ENCODE measurements at places on chromosomes 2 and 18.

GRCh38 chr2:12417786-12418185, 298.9 kb upstream of the TRIB2 start:
- no peak for DNase-seq

GRCh38 chr18:75654851-75655751, 227.6 kb upstream of the SMIM21 start:
- DNase-seq: no peak

- DNase-seq: no peak
These were observed 3.1 kb downstream of the ADAM17 start for GRCh38 chr2:9552219-9553178.

DNA sequence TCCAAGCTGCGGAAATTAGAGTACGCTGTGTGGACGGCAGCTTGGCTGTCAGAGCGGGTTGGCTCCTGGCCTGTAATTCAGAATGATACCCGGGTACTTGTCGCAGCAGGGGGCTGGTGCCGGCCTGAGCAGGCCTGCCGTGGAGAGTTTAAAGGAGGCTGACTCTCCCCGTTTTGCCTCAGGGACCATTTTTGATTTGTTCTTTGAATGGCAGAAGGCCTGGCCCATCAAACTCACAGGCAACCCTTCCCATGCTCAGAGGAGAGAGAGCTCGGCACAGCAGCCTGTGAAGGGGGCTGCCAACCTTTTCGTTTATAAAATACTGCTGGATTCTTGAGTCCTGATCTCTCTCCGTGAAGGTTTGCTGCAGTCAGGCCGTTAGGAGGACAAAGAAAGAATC, 151.3 kb downstream of the KLHL29 start:
- DNase-seq: no peak

DNA sequence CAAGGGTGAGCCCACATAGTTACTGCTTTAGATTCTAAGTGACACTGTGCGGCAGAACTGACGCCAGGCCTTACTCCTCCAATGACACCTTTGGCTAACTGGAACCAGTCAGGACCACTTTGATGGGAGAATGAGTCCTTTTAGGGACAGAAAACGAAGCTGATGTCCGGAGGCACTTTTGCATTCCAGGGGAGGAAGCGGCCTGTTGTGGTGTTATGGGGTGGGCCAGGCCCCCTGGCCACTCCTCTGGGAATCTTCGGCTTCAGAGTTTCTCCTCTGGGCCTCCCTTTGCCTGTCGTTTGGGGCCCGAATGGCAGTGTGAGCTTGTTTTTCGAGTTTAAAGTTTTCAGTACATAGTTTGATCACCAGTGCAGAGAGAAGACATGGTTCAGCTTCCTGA, 65.9 kb downstream of the MBP start:
- DNase-seq: no peak

- DNase-seq: no peak
These were observed 828 bp downstream of the DYNC1I2 start for GRCh38 chr2:171688129-171688465.

GRCh38 chr18:57916684-57917083, 113.6 kb upstream of the ATP8B1 start:
- DNase-seq: no peak

DNA sequence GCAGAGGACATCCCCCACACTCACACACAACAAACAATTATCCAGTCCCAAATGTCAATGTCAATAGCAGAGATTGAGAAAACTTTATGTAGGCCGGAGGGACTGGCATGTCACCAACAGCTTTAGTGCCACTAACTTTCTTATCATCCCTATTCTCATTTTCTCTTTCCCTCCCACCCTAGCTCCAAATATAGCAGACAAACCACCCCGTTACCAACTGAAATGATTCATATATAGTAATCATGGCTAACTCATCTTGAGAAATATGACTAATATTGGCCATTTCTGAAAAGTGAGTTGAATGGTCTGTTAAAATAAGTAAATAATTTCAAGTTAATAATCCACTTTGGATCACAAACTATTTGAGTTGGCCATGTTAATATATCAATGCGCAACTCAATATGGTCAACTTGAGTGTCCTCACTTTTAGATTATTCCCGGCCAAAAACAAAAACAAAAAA, 242.1 kb upstream of the RND3 start:
- no peak for DNase-seq

DNA sequence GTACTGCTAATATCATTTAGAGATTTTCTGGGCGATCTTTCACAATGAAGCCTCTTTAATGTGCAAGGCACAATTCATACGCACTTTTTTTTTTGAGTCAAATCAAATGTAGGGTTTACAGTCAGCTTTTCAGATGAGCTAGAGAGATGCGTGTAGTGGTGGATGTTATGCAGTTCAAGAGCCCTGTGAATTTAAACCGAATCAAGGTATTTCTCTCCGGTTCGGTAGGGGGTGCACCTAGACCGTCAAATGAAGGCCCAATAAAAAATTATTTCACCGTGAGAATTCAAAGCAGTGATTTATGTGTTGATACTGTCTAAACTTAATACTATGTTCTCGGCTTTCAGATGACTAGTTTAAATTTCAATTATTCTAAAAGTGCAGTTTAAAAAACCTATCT, 1.1 kb downstream of the PTH2R start:
- no peak for DNase-seq

DNA sequence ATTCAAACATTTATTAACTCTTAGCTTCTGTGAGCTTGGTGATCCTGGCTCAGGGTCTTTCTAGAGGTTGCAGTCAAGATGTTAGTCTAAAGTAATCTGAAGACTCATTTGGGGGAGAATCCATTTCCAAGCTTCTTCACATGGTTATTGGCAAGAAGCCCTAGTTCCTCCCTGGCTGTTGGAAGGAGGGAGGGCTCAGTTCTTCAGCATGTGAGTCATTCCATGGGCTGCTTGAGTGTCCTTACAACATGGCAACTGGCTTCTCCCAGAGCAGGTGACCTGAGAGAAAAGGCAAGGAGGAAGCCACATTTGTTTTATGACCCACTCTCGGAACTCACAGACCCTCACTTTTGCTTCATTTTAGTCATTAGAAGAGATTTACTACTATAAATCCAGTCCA, 10.6 kb upstream of the C2orf74 start:
- DNase-seq: no peak

- no peak for DNase-seq
These were observed 485.3 kb downstream of the TGIF1 start for GRCh38 chr18:3935305-3935704.

- no peak for DNase-seq
These were observed 328.4 kb upstream of the MAP2 start for GRCh38 chr2:209095432-209095831.

DNA sequence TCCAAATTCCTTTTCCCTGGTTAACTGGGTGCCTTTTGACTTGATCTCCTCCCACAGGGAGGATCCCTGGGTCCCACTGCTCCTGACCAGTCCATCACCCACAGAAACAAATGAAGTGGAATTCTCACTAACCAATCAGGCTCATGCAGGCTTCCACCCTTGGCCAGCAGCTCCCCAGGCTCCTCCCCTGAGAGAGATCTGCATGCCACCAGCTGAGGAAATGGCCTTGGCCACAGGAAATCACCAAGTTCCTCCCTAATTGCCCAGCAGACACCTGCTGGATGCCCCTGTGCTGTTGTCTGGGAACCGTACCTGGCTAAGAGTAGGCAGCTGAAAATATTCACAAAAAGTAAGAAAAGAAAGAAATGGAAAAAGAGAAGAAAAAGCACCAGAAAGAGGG, 207.4 kb downstream of the NCK2 start:
- DNase-seq: no peak

DNA sequence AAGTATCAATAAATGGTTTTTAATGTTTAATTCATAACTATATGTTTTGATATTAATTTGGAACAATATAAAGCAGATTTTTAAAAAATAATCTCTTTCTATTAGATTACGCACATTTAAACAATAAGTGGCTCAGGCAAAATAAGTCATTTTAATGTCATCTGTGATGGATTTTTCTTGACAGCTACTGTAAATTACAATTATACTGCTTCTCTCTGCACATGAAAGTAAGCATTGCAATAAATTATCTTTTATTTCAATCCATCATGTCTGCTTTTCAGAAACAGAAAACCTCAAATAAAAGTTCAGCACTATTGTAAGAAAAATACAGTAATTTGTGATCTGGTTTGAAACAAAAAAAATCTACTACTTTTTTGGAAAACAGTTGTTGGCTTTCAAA, 11.1 kb upstream of the DLX1 start:
- no peak for DNase-seq

DNA sequence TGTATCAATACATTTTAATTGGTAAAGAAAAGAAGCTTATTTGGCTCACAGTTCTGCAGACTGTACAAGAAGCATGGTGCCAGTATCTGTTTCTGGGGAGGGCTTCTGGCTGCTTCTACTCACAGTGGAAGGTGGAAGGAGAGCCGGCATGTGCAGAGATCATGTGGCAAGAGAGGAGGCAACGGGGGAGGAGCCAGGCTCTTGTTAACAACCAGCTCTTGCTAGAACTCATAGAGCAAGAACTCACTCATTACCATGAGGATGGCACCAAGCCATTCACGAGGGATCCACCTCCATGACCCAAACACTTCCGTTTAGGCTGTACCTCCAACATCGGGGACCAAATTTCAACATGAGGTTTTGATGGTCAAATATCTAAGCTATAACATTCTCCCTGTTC, 7.5 kb downstream of the PARD6G start:
- DNase-seq: no peak

DNA sequence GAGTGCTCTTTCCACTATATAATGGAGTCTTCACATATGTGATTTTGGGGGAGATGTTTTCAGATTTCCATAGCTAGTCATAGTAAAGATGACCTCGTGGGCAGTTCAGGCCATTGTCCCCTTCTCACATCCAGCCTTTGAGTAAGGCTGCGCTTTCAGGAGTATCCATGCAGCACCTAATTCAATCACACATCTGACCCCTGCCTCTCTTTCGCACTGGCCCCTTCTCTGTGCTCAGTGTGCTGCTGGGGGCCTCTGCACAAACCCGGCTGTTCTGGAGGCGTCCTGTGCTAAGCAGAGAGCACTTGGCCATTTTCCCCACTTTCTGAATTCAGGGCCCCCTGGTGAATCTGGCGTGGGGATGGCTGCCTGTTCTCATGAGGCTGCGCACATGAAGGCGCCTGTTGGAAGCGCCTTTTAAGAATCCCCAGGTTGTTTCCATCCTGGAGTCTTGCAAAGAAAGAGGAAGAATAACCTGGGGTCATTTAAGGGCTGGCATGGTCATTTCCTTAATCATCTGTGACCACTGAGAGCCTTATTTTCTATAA, 96.0 kb upstream of the ALPP start:
- DNase-seq: no peak

DNA sequence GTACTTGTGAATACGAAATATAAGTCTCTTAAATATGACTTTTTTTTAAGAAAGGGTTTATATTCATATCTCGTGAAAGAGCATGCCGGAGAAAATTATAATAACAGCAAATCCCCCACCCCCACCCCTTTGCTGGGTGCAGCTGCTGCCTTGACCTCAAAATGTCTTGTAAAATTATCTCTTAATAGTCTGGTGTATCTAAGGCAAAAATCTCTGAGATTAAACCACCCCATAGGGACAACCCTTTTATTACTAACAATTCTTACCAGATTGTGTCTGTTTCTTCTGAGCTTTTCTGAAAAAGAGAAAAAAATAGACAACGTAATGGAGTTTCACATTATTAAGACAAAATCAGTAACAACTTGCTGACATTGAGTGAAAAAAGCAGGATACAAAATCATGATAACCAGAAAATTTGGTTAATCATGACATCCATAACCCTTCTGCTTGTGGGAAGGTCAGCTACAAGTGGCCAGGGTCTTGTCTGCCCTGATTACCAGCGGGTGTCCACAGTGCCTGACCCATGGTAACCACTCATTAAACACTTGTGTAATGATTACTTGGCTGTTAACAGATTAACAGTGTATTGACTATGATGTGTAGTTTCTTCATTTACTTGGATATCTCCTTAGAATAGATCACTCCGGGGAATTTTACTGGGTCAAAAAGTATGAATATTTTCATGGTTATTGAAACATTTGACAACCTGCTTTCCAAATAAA, 1.5 kb downstream of the STRADB start:
- no peak for DNase-seq

GRCh38 chr2:149226790-149227189, 103.6 kb upstream of the LYPD6 start:
- DNase-seq: no peak

All from stimulated activated CD8-positive, alpha-beta memory T cell treated with anti-CD3 and anti-CD28 coated beads, Interleukin-15, amount 100 ng/mL, for 4 hours (primary cell).